ENCODE measurements at places on chromosomes 12 and 14.

DNA sequence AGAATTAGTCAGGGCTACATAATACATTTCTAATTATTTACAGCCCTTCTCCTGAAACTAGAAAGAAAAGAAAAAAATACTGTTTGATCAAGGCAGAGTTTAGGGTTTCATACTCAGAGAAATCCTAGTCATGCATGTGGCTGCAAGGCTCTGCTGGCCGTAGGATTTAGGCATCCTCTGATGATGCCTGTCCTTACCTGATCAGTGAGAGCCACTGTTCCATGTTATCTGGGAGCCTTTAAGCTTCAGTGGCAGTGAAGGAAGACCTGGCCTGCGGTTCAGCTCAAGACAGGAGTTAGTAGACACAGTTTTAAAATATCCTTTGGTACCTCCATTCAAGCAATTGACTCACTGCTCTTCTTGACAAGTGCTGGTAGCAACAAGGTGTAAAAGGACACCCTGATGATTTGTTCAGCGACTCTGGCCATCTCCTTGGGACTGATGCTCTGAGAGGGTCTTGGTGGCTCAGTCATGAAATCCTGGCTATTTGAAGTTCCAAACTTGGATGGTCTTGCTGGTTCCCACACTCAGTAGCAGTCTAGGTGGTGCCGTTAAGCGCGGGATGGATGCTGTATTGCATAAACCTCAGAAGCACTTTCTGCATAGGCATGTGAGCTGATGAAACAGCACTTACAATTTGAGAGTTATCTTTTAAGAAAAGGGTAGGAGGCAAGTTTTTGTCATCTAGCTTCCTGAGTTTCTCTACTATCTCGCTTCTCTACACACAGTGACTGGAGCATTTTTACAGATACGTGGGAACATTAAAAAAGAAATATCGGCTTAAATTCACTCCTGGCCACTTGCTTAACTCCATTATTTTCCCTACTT lies 162.0 kb downstream of the SAMD4A start:
- no peak for DNase-seq

DNA sequence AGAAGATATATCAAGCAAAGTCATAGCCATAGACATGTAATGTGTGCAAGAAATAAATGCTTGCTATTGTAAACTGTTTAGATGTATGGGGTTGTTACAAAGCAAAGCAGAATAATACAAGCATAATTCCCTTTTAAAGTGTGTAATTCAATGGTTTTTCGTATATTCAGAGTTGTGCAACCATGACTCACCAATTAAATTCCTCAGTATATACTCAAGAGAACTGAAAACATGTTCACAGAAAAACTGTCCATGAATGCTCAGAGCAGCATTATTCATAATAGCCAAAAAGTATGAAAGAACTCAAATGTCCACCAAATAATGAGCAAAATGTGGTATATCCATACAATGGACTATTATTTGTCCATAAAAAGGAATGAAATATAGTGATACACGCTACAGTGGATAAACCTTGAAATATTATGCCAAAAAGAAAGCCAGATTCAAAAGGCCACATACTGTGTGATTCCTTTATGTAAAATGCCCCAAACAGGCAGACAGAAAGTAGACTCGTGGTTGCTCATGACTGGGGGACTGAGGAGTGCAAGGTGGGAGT lies 9.3 kb downstream of the GXYLT1 start:
- DNase-seq = no peak

DNA sequence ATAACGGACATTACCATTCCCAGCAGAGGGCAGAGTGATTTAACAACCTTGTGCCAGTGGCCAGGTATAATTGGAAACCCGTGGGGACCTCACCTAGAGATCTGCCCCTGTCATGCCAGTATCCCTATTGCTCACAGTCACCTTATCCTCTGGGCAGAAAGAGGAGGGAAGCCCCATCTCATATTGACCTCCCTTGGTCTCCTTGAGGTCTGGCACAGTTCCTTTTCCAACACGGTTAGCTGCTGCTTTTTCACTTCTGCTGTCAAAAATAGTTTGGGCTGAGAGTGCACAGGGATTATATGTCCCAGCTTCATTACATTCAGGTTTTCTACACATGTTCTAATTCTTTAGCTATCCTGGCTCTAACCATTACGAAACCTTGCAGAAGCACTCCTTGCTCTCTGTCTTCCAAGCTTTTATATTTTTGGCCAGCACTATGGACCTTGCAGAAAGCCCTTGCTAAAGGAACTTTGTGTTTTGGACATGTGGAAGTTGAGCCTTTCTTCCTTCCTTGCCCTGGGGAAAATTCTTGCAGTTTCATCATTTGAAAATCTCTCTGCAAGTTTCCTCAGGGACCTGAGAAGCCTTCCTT lies 111.7 kb upstream of the MIS18BP1 start:
- DNase-seq = no peak

- no peak for DNase-seq
Measured at GRCh38 chr12:69331909-69332684, 16.1 kb upstream of the LYZ start.

- no peak for DNase-seq
Measured at GRCh38 chr12:79435742-79436141, 255.0 kb downstream of the PAWR start.

DNA sequence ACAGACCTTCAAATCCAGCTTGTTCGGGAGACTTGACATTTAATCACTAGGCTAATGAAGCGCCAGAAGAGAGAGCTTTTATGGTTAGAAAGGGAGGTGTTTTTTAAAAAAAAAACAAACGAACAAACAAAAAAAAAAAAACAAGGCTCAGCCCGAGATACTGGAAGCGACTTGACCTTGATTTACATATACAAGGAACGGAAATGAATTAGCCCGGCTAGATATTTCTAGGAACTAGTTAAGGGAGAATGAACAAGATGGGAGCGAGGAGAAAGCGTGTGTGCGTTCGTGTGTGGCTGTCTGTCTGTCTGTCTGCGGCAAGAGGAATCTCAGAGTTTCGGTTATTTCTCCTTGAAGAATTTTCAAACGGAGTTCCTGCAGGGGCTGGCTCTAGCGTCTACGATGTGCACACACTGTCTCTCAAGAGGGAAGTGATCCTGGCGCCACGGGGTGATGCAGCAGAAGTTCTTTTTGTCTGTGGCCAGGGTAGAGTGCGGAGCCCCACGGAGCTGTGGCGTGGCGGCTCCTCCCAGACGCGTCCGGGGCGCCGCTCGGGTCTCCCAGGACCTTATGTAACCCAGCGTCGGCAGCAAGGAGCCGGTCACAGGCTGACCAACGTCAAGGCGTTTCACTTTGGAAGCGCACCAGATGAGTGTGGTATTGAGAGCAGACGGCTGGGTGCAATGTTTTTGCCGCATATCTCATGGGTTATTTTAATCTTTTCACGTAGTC lies 18.8 kb downstream of the SOCS2 start:
- no peak for DNase-seq

DNA sequence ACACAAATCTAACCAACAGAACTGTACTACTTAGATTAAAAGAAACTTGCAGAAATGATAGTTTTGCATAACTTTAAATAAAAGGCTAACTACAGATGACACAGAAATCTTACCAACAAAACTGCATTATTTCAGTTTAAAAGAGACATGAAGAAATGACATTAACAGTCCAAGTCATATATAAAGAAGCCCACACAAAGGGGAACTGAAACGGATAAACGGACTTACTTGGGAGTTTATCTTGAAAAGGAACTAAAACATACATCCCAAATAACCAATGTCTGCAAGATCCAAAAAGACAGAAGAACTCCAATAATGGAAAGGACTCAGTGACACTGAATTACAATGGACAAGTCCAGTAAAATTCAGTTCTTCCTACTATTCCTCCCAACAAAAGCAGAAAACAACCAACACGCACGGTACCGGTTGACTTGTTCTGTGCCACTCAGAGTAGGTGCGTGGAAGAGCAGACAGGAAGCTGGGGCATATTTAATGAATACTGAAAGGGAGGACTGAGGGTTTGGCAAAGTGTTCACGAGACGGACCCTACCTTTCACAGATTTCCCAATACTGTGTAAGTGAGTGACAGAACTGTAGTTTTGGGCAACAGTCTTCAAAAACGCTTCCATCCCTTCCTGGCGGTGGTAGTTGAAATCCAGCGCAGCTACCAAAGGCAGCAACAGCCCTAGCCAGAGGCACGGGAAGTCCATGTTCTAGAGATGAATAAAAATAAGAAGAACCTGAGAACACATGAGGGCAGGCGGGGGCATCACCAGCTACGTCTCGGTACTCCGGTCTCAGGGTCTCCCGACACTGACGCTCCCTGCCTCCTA lies 627 bp downstream of the CPM start:
- DNase-seq = no peak

DNA sequence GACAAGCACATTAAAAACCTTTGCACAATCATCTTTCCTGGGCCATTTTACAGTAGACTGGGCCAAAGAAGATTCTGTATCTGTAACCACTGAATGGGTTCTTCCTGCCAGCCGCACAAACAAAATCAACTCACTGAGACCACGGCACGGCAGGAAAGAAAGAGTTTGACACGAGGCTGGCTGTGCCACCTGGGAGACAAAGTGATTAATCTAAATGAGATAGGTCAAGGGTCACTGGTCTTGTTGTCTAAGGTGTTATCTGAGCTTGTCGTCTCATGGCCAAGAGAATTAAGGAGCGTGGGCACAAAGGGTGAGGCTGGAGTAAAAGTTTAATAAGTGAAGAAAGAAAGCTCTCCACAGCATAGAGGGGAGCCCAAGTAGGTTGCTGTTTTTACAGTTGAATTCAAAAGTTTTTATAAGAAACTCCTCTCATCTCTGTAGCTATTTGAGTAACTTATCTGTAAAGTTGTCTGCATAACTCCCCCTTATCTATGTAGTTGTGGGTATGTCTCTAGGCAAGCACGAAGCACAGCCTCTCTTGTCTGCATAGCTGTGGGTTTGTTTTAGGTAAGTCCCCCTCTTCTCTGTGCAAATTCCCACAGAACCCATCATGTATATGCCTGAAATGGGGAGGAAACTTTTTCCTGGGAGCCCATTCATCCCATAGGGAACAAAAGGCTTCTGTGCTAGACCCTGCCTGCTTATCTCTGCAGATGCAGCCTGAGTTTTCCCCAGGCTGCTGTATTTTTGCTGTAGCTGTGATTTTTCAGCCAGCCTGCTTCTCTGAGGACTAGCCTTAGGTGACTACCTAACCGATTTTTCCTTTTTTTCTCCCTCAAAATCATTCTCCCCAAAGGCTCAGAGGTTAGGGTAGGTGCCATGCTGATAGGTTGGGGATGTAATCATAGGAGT lies 1314.6 kb upstream of the TMEM132C start:
- no peak for DNase-seq

DNA sequence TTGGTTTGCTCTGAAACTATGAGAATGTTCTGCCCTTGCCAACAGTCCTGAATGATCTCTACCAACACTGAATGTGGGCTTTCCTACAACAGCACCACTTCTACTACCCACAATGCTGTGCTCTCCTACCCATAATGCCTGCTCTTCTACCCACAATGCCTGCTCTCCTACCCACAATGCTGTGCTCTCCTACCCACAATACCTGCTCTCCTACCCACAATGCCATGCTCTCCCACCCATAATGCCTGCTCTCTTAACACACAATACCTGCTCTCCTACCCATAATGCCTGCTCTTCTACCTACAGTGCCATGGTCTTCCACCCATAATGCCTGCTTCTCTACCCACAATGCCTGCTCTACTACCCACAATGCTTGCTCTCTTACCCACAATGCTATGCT lies 92.3 kb downstream of the KCNK13 start:
- DNase-seq = no peak

GRCh38 chr12:3735432-3735831 lies 17.5 kb downstream of the CRACR2A start:
- no peak for DNase-seq

DNA sequence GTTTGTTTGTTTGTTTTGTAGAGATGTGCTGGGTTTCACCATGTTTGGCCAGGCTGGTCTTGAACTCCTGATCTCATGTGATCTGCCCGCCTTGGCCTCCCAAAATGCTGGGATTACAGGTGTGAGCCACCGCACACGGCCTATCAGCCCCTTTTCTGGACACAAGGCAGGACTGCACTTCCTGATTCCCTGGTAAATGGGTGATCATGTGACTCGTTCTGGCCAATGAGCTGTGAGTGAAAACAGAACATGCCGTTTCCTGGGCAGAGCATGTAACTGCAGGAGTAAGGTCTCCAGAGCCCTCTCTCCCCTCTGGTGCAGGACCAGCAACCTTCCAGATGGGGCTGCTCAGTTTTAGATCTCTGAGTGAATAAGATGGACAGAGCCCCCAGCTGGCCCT lies 92.7 kb downstream of the ITPK1 start:
- no peak for DNase-seq

DNA sequence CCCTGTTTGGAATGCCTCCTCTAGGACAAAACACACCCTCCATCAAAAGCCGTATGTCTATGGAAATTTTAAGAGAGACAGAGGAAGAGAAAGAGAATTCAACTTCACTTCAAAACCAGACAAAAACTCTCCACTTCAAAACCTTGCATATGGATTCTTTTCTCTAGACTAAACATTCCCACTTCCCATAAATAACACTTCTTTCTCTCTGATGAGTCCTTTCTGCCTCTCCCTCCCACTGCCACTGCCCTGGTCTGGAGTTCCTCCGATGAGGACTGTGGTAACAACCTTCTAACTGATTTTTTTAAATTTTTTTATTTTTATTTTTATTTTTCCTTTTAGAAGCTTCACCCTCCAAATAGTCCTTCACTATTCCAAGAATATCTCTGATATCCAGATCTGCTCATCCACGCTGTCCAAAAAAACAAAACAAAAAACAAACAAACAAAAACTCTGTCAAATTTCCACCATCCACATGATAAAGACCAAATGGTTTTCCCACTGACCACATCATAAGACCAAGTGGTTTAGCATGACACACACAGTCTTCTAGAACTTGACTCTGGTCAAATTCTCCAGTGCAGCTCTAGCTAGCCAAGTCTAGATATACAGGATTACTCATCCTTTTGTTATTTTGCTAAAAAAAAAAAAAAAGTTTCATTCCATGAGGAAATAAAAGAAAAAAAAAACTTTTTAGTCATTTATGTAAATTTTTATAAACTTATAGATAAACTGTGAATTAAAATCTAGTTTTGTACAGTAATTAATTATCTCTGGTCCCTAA lies 256.0 kb downstream of the PPFIA2 start:
- no peak for DNase-seq

GRCh38 chr12:1204581-1205121 lies 213.6 kb downstream of the ERC1 start:
- no peak for DNase-seq

GRCh38 chr12:113899561-113900471 lies 66.3 kb downstream of the RBM19 start:
- no peak for DNase-seq

GRCh38 chr12:1809591-1810190 lies 10.7 kb upstream of the LRTM2 start:
- DNase-seq = no peak

DNA sequence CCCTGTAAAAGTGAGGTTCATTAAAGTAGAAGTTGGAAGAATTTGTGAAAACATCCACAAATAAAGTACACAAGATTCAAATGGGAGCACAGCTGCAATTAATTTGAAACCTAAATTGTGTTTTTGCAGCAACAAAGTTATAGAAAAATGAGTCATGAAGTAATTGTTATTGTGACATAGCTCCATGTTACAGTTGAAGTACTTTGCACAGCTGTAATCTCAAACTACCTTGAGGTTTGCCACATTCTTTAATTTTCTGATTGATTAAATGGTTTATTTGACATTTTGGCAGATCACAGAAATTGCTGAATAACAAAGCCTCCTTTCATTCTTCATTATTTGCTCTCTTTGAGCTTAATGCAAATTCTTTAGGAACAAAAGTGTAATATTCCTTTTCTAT lies 111.3 kb downstream of the RMST start:
- DNase-seq = no peak

All from stimulated activated CD4-positive, alpha-beta T cell treated with anti-CD3 and anti-CD28 coated beads, Interleukin-1b, Interleukin-23, amount 100 ng/mL, for 1 hour (primary cell).